Activated CD4-positive, alpha-beta T cell treated with anti-CD3 and anti-CD28 coated beads for 36 hours (primary cell): ENCODE measurements at places on chromosomes 16 and 17. TPM values are rescaled to one million over a fixed set of nuclear protein-coding genes. Genes with fewer than 3 reads are reported as not detected.

SLC5A11 gene
- total RNA-seq, result not detected

AIPL1 gene
- not detected for total RNA-seq

ADAD2 gene
- total RNA-seq, result 0.18 TPM

PCTP gene
- total RNA-seq, result 7.6 TPM

- no peak for DNase-seq
- peaks cover 49% of the 10 kb centered on the region for H3K36me3 ChIP-seq
- peak overlapping the region; percentile 20 for H3K4me3 ChIP-seq
- no peaks in the 10 kb centered on the region for H3K27me3 ChIP-seq
- H3K4me1 ChIP-seq, result peaks cover 54% of the 10 kb centered on the region
- H3K27ac ChIP-seq, result peak overlapping the region; percentile 19
Measured at GRCh38 chr16:31712064-31712540, 161.5 kb upstream of the ZNF267 start.

DNA sequence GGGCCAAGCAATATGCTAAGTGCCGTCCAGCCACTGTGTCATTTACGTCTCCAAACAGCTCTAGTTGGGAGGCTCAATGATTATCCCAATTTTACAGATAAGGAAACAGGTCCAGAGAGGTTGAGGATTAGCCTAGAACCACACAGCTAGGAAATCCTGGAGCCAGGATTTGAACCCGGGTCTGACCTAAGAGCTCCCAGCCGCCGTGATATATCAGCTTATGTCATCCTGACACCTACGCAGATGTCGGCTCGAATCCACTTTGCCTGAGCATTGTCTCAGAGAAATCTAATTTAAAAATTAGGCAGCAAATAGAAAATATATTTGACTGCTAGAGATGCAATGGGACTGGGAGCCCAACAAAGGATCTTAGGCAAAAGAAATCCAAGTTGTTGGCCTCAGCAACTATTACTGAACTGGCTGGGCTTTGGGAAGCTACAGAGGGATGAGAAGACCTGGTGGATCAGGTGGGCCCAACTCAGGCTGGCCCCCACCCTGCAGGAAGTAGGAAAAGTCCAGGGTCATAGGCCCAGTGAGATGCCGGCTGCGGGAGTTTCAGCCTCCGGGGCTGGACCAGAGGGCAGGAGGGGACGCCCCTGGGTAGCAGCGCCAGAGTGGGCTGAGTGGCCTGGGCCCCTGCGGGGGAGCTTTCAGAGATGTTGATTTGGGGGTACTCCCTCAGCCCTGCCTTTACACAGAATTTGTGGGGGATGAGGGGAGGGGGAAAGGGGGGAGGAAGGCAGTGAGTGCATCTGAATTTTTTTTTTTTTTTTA lies 35.1 kb upstream of the IL21R start:
- peak; percentile 71 for DNase-seq
- peak overlapping the region; percentile 26 for H3K4me3 ChIP-seq
- peak overlapping the region; percentile 98 for H3K27ac ChIP-seq
- no peaks in the 10 kb centered on the region for H3K27me3 ChIP-seq
- peaks cover 59% of the 10 kb centered on the region for H3K36me3 ChIP-seq
- H3K4me1 ChIP-seq, result peaks cover 86% of the 10 kb centered on the region

GRCh38 chr17:39335704-39336223 lies 65.7 kb downstream of the FBXL20 start:
- H3K27ac ChIP-seq, result no peak overlapping the region
- no peak overlapping the region for H3K4me3 ChIP-seq
- H3K27me3 ChIP-seq, result no peaks in the 10 kb centered on the region
- peaks cover 4% of the 10 kb centered on the region for H3K36me3 ChIP-seq
- no peak for DNase-seq
- no peaks in the 10 kb centered on the region for H3K4me1 ChIP-seq

DNA sequence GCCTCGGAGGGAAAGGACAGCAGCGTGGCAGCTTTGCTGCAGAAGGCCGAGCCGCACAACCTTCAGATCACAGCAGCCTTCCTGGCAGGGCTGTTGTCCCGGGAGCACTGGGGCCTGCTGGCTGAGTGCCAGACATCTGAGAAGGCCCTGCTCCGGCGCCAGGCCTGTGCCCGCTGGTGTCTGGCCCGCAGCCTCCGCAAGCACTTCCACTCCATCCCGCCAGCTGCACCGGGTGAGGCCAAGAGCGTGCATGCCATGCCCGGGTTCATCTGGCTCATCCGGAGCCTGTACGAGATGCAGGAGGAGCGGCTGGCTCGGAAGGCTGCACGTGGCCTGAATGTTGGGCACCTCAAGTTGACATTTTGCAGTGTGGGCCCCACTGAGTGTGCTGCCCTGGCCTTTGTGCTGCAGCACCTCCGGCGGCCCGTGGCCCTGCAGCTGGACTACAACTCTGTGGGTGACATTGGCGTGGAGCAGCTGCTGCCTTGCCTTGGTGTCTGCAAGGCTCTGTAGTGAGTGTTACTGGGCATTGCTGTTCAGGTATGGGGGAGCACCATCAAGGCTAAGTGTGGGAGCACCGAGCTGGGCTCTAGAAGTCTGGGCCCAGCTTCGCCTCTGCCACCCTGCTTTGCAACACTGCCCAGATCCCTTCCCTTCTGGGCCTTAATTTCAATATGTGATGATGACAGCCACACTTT lies 18.6 kb downstream of the NOD2 start:
- DNase-seq, result no peak
- H3K27me3 ChIP-seq, result no peaks in the 10 kb centered on the region
- H3K27ac ChIP-seq, result no peak overlapping the region
- H3K36me3 ChIP-seq, result peaks cover 8% of the 10 kb centered on the region
- no peak overlapping the region for H3K4me3 ChIP-seq

DNA sequence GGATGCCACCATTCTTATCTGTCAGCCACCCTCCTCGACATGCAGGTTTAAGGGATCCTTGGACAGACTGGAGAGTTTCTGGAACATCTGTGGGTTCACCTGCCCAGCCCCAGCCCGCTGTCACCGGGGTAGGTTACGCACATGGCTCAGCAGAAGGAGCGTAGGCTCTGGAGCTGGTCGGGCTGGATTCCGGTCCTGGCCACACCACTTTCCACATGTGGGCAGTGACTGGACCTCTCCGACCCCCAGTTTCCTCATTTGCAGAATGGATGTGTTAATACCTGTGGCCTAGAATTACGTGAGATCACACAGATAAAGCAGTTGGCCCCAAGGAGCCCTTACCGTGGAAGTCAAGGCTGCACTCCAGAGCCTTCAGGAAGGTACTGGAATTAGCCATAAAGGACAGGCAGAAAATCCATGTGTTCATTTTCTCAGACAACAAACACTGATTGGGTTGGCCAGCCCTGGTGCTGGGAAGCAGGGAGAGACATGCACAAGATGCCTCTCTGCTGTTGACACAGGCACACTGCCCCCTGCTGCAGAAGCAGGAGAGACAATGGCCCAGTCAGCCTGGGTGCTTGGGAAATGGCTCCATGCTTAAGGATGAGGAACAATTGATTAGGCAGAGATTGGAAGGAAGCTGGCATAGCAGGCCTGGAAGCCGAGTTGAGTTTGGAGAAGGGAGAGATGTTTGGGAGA lies 58.8 kb downstream of the SF3B3 start:
- H3K4me1 ChIP-seq, result no peaks in the 10 kb centered on the region
- H3K4me3 ChIP-seq, result no peak overlapping the region
- H3K27ac ChIP-seq, result no peak overlapping the region
- DNase-seq, result peak; percentile 48
- no peaks in the 10 kb centered on the region for H3K36me3 ChIP-seq
- H3K27me3 ChIP-seq, result no peaks in the 10 kb centered on the region

- no peak overlapping the region for H3K27ac ChIP-seq
- H3K4me3 ChIP-seq, result no peak overlapping the region
- peaks cover 26% of the 10 kb centered on the region for H3K27me3 ChIP-seq
- H3K36me3 ChIP-seq, result no peaks in the 10 kb centered on the region
Measured at GRCh38 chr17:968812-969730, 10.5 kb downstream of the NXN start.

DNA sequence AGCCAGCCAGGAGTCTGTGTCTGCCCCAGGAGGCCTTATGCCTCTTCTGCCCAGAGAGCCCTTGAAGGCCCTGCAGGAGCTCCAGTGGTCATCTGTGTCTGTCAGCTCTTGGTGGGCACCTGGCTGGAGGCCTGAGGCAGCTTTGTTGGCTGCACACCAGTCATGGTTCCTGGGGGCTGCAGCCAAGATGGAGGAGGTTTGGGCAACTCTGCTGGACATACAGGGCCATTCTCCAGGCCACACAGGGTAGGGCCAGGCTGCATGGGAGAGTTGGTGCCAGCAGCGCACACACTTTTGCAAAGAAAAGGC lies 29.4 kb downstream of the B9D1 start:
- DNase-seq, result no peak
- peaks cover 4% of the 10 kb centered on the region for H3K4me1 ChIP-seq
- H3K27me3 ChIP-seq, result peaks cover 12% of the 10 kb centered on the region
- H3K27ac ChIP-seq, result no peak overlapping the region
- no peaks in the 10 kb centered on the region for H3K36me3 ChIP-seq
- no peak overlapping the region for H3K4me3 ChIP-seq

- peaks cover 5% of the 10 kb centered on the region for H3K27me3 ChIP-seq
- H3K36me3 ChIP-seq, result no peaks in the 10 kb centered on the region
- no peak overlapping the region for H3K27ac ChIP-seq
- no peak overlapping the region for H3K4me3 ChIP-seq
- no peaks in the 10 kb centered on the region for H3K4me1 ChIP-seq
Measured at GRCh38 chr17:55865072-55865762, 114.4 kb downstream of the PCTP start.

GRCh38 chr16:65343556-65343955 lies 221.7 kb upstream of the CDH11 start:
- H3K27ac ChIP-seq, result no peak overlapping the region
- H3K4me1 ChIP-seq, result no peaks in the 10 kb centered on the region
- no peak for DNase-seq
- H3K4me3 ChIP-seq, result no peak overlapping the region
- no peaks in the 10 kb centered on the region for H3K36me3 ChIP-seq

DNA sequence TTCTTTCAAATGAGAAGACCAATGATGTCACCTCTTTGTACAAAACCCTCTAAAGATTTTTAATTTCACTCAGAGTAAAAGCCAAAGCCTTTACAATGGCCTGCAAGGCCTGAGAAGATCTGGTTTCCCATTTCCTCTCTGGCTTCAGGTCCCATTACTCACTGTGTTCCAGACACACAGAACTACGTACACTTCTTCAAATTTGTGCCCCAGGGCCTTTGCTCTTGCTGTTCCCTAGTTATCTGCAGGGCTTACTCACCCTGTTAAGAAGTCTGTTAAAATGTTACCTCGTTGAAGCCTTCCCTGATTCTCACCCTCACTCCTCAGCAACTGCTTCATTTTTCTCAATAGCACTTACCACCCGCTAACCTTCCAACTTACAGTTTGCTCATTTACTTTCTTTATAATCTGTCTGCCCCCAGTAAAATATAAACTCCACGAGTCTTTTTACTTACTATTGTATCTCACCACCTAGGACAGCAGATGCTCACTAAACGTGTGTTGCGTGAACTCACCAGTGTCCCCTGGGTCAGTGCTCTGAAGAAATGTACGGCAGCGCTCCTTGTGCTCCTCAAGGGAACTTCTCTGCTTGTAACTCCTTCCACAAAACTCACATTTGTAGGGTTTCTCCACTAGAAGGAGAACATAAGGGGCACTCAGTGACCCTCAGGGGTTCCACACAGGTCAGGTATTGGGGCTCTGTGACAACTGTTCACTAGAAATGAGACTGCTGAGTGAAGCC lies 50.2 kb downstream of the GRB7 start:
- H3K4me1 ChIP-seq, result peaks cover 62% of the 10 kb centered on the region
- no peaks in the 10 kb centered on the region for H3K27me3 ChIP-seq
- peaks cover 70% of the 10 kb centered on the region for H3K36me3 ChIP-seq
- H3K4me3 ChIP-seq, result no peak overlapping the region
- H3K27ac ChIP-seq, result no peak overlapping the region

GRCh38 chr16:56898847-56899246 lies 33.1 kb upstream of the HERPUD1 start:
- peak; percentile 10 for DNase-seq
- H3K4me1 ChIP-seq, result peaks cover 16% of the 10 kb centered on the region
- H3K36me3 ChIP-seq, result no peaks in the 10 kb centered on the region
- no peak overlapping the region for H3K4me3 ChIP-seq
- no peak overlapping the region for H3K27ac ChIP-seq

- H3K4me3 ChIP-seq, result no peak overlapping the region
- no peaks in the 10 kb centered on the region for H3K4me1 ChIP-seq
- peaks cover 19% of the 10 kb centered on the region for H3K27me3 ChIP-seq
- H3K36me3 ChIP-seq, result no peaks in the 10 kb centered on the region
Measured at GRCh38 chr17:33086041-33086440, 94.4 kb downstream of the SPACA3 start.

DNA sequence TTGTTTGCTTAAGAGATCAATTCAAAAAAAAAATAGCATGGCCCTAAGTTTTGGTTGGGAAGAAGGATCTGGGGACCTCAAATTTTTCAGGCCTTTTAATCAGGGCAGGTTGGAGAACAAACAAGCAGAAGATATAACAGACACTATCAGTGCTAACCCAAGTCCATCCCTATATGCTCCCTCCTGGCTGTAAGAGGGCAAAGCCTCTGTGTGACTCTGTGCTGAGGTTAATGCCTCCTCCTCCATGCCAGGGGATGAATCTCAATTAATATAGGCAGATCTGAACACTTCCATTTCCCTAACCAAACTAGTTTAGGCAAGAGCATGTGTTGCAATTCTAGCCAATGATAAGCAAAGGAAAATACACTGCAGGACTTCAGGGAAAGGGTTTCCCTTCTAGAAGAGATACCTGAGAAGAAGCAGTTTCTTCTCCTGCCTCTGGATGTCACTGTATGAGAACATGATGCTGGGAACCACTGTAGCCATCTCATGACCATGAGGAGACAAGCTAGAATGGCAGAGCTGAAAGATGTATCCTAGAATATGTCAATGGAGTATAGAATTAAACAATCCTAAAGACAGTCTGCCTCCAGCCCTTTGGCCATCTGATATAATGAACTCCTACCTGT lies 76.0 kb downstream of the CHD9NB start:
- no peak overlapping the region for H3K4me3 ChIP-seq
- no peak overlapping the region for H3K27ac ChIP-seq

- DNase-seq, result no peak
- no peaks in the 10 kb centered on the region for H3K4me1 ChIP-seq
- H3K27ac ChIP-seq, result no peak overlapping the region
- no peaks in the 10 kb centered on the region for H3K27me3 ChIP-seq
- H3K4me3 ChIP-seq, result no peak overlapping the region
- H3K36me3 ChIP-seq, result no peaks in the 10 kb centered on the region
Measured at GRCh38 chr16:52460639-52461178, 86.2 kb downstream of the TOX3 start.

DNA sequence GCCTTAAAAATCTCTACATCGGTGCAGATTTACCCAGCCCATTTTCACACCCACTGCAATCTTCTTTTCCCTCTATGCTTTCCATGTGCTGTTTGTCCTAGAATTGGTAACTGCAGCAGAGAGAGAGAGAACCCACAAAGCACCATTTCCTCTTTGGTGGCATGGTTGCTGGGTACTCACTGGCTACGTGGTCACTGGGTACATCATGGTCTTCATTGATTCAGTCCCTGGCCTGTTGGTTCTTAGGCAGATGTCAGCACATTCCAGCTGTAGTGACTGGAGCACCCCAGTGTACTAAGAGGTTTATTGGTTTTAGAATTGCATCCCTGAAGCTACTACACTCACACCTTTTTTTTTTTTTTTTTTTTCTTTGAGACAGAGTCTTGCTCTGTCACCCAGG lies 156.1 kb upstream of the CACNG5 start:
- H3K36me3 ChIP-seq, result peaks cover 38% of the 10 kb centered on the region
- no peak overlapping the region for H3K4me3 ChIP-seq
- no peak overlapping the region for H3K27ac ChIP-seq
- no peaks in the 10 kb centered on the region for H3K27me3 ChIP-seq
- no peak for DNase-seq

- H3K27me3 ChIP-seq, result no peaks in the 10 kb centered on the region
- no peak overlapping the region for H3K27ac ChIP-seq
- no peaks in the 10 kb centered on the region for H3K4me1 ChIP-seq
Measured at GRCh38 chr16:84465154-84465553, 39.3 kb downstream of the MEAK7 start.

GRCh38 chr17:45341533-45342158 lies 24.8 kb upstream of the MAP3K14 start:
- no peak overlapping the region for H3K4me3 ChIP-seq
- H3K27me3 ChIP-seq, result peaks cover 2% of the 10 kb centered on the region
- H3K36me3 ChIP-seq, result no peaks in the 10 kb centered on the region
- H3K4me1 ChIP-seq, result peaks cover 6% of the 10 kb centered on the region
- H3K27ac ChIP-seq, result no peak overlapping the region
- no peak for DNase-seq
